ENCODE measurements at places on chromosomes 7 and 10. TPM values are rescaled to one million over a fixed set of nuclear protein-coding genes. Genes with fewer than 3 reads are reported as not detected.

ALOX5 gene
- 3.1 TPM for total RNA-seq

GRCh38 chr7:82625377-82625776, 181.8 kb upstream of the CACNA2D1 start:
- H3K36me3 ChIP-seq = no peaks in the 10 kb centered on the region
- H3K27me3 ChIP-seq = no peaks in the 10 kb centered on the region
- no peak overlapping the region for H3K27ac ChIP-seq
- no peaks in the 10 kb centered on the region for H3K4me1 ChIP-seq
- no peak overlapping the region for H3K4me3 ChIP-seq
- no peak for DNase-seq

DNA sequence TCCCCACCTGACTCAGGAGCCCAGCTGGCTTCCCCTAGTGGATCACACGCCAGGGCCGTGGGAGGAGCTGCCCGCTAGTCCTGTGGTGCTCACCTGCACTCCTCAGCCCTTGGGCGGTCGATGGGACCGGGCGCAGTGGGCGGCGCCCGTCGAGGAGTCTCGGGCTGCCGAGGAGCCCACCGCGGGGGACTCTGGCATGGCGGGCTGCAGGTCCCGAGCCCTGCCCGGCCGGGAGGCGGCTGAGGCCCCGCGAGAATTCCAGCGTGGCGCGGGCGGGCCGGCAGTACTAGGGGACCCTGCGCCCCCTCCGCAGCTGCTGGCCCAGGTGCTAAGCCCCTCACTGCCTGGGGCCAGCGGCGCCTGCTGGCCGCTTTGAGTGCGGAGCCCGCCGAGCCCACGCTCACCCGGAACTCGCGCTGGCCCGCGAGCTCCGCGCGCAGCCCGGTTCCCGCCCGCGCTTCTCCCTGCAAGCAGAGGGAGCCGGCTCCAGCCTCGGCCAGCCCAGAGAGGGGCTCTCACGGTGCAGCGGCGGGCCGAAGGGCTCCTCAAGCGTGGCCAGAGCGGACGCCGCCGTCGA, 367.9 kb downstream of the TYW1 start:
- no peak overlapping the region for H3K27ac ChIP-seq
- H3K4me3 ChIP-seq = no peak overlapping the region
- no peak for DNase-seq
- H3K4me1 ChIP-seq = no peaks in the 10 kb centered on the region

STRIP2 gene
- 0.20 TPM for total RNA-seq

GRCh38 chr10:17606547-17607040, 10.6 kb downstream of the HACD1 start:
- no peaks in the 10 kb centered on the region for H3K4me1 ChIP-seq
- H3K36me3 ChIP-seq = no peaks in the 10 kb centered on the region
- H3K27me3 ChIP-seq = no peaks in the 10 kb centered on the region

GRCh38 chr10:124518366-124518765, 56.7 kb downstream of the LHPP start:
- H3K4me1 ChIP-seq = no peaks in the 10 kb centered on the region
- H3K27ac ChIP-seq = no peak overlapping the region
- H3K36me3 ChIP-seq = peaks cover 3% of the 10 kb centered on the region
- H3K4me3 ChIP-seq = no peak overlapping the region

CRPPA gene
- total RNA-seq = 1.3 TPM

DNA sequence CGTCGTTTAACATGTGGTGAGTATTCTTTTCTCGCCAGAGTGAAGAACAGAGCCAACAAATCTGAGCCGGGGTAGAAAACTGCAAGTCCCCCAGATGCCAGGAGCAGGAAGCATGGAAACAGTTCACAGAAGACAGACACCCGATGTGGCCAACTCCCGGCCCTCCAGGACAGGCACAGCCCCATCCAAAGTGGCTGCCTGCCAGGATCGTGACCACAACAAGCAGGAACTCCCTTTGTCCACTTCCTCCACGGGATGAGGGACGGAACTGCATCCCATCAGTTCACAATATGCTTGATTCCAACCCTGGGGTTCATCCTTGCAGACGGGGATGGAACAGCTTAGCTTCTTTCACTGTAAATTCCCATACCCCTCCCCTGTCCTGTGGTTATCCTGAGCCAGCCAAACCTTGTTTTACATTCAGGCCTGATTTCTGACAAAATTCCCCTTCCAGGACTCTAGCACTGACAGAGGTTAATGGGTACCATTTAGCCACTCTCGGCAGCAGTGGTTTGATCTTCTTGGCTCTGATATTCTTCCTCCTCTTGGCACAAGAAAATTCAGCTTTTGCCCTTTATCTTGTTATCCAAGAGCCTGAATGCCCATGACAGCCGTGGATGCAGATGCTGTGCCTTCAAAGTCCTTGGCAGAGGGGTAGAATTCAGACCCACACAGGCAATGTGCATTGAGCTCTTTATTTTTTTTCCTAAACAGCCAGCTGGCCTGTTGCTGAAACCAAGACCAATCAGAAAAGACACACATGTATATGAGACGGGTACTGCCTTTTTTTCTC, 105.5 kb upstream of the FAM204A start:
- H3K36me3 ChIP-seq = no peaks in the 10 kb centered on the region
- DNase-seq = no peak
- no peak overlapping the region for H3K27ac ChIP-seq
- no peaks in the 10 kb centered on the region for H3K27me3 ChIP-seq
- no peak overlapping the region for H3K4me3 ChIP-seq

CPN1 gene
- not detected for total RNA-seq

C10orf95 gene
- 0.89 TPM for total RNA-seq

- no peak overlapping the region for H3K27ac ChIP-seq
- H3K4me3 ChIP-seq = no peak overlapping the region
- no peak for DNase-seq
- no peaks in the 10 kb centered on the region for H3K4me1 ChIP-seq
Measured at GRCh38 chr10:44636625-44637024, 251.7 kb upstream of the CXCL12 start.

- no peaks in the 10 kb centered on the region for H3K27me3 ChIP-seq
- no peak overlapping the region for H3K4me3 ChIP-seq
- H3K4me1 ChIP-seq = no peaks in the 10 kb centered on the region
- H3K36me3 ChIP-seq = no peaks in the 10 kb centered on the region
- no peak for DNase-seq
Measured at GRCh38 chr10:53003094-53003493, 230.5 kb upstream of the MBL2 start.

SMURF1 gene
- total RNA-seq = 23.2 TPM

GRCh38 chr7:71338866-71339265, 206.9 kb downstream of the GALNT17 start:
- H3K4me1 ChIP-seq = no peaks in the 10 kb centered on the region
- no peak overlapping the region for H3K4me3 ChIP-seq
- no peaks in the 10 kb centered on the region for H3K36me3 ChIP-seq

GRCh38 chr10:44312401-44312800, 72.5 kb downstream of the CXCL12 start:
- H3K27ac ChIP-seq = no peak overlapping the region
- H3K4me3 ChIP-seq = no peak overlapping the region
- H3K36me3 ChIP-seq = no peaks in the 10 kb centered on the region
- no peak for DNase-seq
- no peaks in the 10 kb centered on the region for H3K4me1 ChIP-seq
- H3K27me3 ChIP-seq = no peaks in the 10 kb centered on the region

GRCh38 chr10:52742731-52743130, 29.9 kb downstream of the MBL2 start:
- H3K4me3 ChIP-seq = no peak overlapping the region
- no peak for DNase-seq
- no peaks in the 10 kb centered on the region for H3K36me3 ChIP-seq
- H3K27me3 ChIP-seq = no peaks in the 10 kb centered on the region

DNA sequence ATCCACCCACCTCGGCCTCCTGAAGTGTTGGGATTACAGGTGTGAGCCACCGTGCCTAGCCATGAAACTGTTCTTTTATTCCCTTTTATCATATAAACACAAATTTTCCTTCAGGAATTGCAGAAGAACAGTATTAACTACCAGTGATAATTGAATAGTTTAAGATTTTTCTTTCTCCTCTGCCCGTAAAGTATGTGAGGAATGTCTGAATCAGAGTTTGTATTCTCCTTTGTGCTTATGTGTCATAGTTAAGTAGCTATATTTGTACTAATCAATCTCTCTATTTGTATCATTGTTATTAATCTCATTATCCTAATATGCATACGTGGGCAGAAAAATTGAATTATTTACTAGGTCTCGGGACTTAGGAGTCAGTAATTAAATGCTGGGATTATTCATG, 83.6 kb downstream of the ZNF277 start:
- H3K27ac ChIP-seq = no peak overlapping the region
- H3K27me3 ChIP-seq = no peaks in the 10 kb centered on the region
- H3K4me3 ChIP-seq = no peak overlapping the region
- no peak for DNase-seq
- H3K4me1 ChIP-seq = peaks cover 9% of the 10 kb centered on the region

GRCh38 chr7:144834641-144835144, 1.2 kb downstream of the TPK1 start:
- H3K27me3 ChIP-seq = no peaks in the 10 kb centered on the region
- peak; percentile 53 for DNase-seq
- peaks cover 62% of the 10 kb centered on the region for H3K4me1 ChIP-seq
- peak overlapping the region; percentile 94 for H3K4me3 ChIP-seq
